Mammary epithelial cell (primary cell): ENCODE measurements at places on chromosomes 3 and 15.

- DNase-seq, result no peak
These were observed 242.6 kb upstream of the LRTM1 start for GRCh38 chr3:55170444-55170843.

GRCh38 chr15:54131410-54131809 is 153.2 kb downstream of the UNC13C start:
- DNase-seq, result no peak

DNA sequence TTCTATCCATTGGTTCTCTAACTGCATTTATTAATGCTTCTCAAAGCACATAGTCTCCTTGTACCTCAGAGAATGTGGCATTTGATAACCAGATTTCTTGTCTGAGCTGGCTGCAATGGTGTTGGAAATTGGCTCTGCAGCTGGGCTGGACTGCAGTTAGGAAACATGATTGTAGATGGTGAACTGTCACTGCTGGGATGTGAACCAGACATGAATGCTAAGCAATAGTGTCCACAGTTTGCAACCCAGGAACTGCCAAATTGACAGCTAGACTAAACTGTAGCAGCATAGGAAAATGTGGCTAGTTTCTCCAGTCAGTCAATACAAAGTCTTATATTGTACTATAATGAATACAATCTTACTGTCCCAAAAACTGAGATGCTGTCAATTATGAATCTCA is 656.6 kb upstream of the GOLIM4 start:
- DNase-seq, result no peak

GRCh38 chr3:49124991-49125670 is 4.5 kb upstream of the USP19 start:
- no peak for DNase-seq

GRCh38 chr3:30475038-30475808 is 131.2 kb upstream of the TGFBR2 start:
- peak; percentile 79 for DNase-seq

- no peak for DNase-seq
These were observed 1.7 kb upstream of the EHD4 start for GRCh38 chr15:41974041-41974440.

- DNase-seq, result no peak
These were observed 565.8 kb upstream of the DPPA4 start for GRCh38 chr3:109903100-109903499.

DNA sequence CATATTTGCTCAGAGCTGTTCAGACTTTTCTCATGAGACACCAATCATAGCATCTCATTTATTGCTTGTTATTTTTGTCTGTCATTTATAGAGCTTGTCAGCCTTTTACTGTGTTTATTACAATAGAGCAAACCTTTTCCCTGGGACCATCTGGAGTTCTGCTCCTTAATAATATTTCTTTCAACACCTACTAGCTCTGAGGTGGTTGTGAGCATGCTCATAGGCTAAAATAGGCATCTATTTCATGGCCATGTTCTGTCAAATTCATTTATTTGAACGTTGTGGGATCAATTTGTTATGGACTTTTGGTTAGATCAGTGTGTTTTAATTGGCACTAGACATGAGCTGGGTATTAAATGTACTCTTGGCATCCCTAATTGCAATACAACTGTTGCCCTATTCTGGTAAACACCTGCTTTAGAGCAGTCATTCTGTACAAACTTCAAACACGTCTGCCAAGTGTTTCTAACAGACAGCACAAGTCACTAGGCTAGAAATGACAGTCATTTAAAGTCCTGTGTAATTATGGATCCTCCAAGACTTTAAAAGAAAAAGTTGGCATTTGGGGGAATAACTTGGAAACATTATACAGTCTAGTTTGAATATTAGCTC is 766.3 kb downstream of the ZNF385D start:
- DNase-seq, result no peak

DNA sequence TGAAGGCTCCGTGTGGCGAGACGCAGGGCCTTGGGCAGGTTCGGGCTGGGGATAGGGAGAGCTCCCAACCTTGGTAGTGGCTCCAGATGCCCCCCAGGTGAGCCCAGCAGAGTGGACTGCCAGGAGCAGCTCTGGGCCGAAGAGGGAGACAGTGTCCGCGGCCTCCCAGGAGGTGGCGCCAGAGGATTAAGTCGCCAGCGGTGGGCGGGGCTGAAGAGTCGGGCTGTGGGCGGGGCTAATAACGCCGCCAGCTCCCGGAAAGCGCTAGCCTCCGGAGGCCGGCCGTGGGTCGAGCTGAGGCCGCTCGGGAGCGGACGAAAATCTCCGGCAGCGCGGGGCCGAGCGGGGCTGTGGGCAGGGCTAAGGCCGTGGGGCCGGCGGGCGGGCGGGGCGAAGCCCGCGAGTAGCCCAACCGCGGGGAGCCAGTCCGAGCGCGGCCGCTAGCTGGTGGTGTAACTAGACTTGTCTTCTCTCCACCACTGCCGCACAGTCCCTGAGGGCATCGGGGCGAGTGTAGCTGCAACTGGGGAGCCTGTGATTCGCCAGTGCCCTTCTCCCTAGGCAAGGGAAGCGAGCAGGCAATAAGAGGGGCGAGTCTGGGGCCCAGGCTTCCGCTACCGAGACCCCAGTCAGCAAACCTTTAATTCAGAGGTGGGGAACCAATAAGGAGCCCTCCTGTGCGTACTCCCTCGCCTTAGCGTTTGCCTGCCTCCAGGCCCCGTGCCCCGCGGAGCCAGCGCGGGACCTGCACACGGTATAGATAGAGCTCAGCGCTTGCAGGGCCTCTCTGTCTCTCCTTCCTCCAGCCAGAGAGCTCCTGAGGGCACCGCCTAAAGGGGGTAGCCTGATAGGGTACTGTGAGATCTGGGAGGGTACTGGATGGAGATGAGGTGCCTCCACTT is 14.4 kb upstream of the BSN start:
- DNase-seq, result peak; percentile 93

GRCh38 chr3:190013943-190014924 is 106.5 kb downstream of the P3H2 start:
- DNase-seq, result no peak

- no peak for DNase-seq
These were observed 91.9 kb downstream of the PCSK6 start for GRCh38 chr15:101397521-101398003.

GRCh38 chr15:72318408-72318942 is 1.5 kb downstream of the CELF6 start:
- no peak for DNase-seq

DNA sequence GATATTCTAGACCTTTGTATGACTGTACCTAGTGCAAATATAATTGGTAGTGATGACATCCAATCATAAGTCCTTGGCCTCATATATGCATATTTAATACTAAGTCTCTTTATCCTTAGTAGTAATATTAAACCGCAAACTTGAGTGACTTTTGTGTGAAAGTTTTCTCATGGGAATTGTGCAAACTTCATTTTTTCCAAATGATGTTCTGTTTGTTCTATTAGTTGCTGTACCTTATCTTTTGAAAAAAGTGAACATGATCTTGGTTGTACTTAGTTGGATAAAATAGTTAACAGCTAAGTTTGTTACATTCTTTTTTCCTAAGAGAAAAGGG is 43.2 kb downstream of the TMEM45A start:
- DNase-seq, result no peak
